Heart right ventricle (tissue), 16 donors: ENCODE measurements at places on chromosomes 7 and 10. TPM values are rescaled to one million over a fixed set of nuclear protein-coding genes. Genes with fewer than 3 reads are reported as not detected.

- peaks cover 5% of the 10 kb centered on the region for H3K4me1 ChIP-seq
- no peaks in the 10 kb centered on the region for H3K27me3 ChIP-seq
- H3K4me3 ChIP-seq = no peak overlapping the region
- no peak for DNase-seq
Observed at GRCh38 chr7:1947586-1948217, 277.6 kb downstream of the ELFN1 start.

- H3K27ac ChIP-seq = no peak overlapping the region
- DNase-seq = no peak
- H3K27me3 ChIP-seq = no peaks in the 10 kb centered on the region
- no peaks in the 10 kb centered on the region for H3K4me1 ChIP-seq
- H3K4me3 ChIP-seq = no peak overlapping the region
Observed at GRCh38 chr10:133476641-133476990, 22.9 kb downstream of the SCART1 start.

- H3K27me3 ChIP-seq = no peaks in the 10 kb centered on the region
- peak; percentile 34 for DNase-seq
- no peak overlapping the region for H3K27ac ChIP-seq
Observed at GRCh38 chr7:32616625-32617024, 121.3 kb downstream of the AVL9 start.

Gene CALML3
- total RNA-seq = not detected

Gene ACTL6B
- not detected for total RNA-seq

GRCh38 chr7:79876848-79877252, 257.8 kb upstream of the GNAI1 start:
- H3K36me3 ChIP-seq = no peaks in the 10 kb centered on the region
- no peaks in the 10 kb centered on the region for H3K4me1 ChIP-seq
- no peak overlapping the region for H3K4me3 ChIP-seq
- H3K27ac ChIP-seq = no peak overlapping the region
- no peaks in the 10 kb centered on the region for H3K27me3 ChIP-seq
- DNase-seq = no peak
